ENCODE measurements at places on chromosomes 11 and 22. TPM values are rescaled to one million over a fixed set of nuclear protein-coding genes. Genes with fewer than 3 reads are reported as not detected.
A peak's percentile ranks its signal among the peaks of the same experiment; 100 is the strongest.

- H3K4me3 ChIP-seq: no peak overlapping the region
- no peaks in the 10 kb centered on the region for H3K36me3 ChIP-seq
- H3K27ac ChIP-seq: no peak overlapping the region
- H3K27me3 ChIP-seq: no peaks in the 10 kb centered on the region
- H3K4me1 ChIP-seq: no peaks in the 10 kb centered on the region
- DNase-seq: no peak
Observed at GRCh38 chr11:133149698-133150097, 382.6 kb downstream of the OPCML start.

- no peak overlapping the region for H3K4me3 ChIP-seq
- H3K27me3 ChIP-seq: no peaks in the 10 kb centered on the region
- H3K36me3 ChIP-seq: no peaks in the 10 kb centered on the region
- peak; percentile 92 for DNase-seq
- peaks cover 41% of the 10 kb centered on the region for H3K4me1 ChIP-seq
- peak overlapping the region; percentile 61 for H3K27ac ChIP-seq
Observed at GRCh38 chr11:86174101-86175046, 70.2 kb upstream of the EED start.

DNA sequence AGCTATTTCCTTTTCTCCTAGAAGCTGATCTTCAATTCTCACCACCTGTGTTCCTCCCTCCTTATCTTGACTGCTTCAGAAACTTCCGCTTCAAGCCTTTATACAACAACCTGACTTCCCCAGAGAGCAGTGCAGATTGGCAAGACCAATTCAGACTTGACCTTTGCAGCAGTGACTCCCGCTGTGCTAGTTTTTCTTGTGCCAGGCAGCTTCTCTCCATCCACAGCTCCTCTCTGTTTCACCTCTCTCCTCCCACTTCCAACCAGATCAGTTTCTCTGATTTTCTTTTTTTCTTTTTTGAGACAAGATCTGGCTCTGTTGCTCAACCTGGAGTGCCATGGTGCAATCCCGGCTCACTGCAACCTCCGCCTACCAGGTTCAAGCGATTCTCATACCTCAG is 74.3 kb downstream of the GRAMD1B start:
- no peak overlapping the region for H3K4me3 ChIP-seq
- H3K27ac ChIP-seq: no peak overlapping the region
- H3K4me1 ChIP-seq: no peaks in the 10 kb centered on the region
- H3K27me3 ChIP-seq: no peaks in the 10 kb centered on the region
- DNase-seq: no peak

DNA sequence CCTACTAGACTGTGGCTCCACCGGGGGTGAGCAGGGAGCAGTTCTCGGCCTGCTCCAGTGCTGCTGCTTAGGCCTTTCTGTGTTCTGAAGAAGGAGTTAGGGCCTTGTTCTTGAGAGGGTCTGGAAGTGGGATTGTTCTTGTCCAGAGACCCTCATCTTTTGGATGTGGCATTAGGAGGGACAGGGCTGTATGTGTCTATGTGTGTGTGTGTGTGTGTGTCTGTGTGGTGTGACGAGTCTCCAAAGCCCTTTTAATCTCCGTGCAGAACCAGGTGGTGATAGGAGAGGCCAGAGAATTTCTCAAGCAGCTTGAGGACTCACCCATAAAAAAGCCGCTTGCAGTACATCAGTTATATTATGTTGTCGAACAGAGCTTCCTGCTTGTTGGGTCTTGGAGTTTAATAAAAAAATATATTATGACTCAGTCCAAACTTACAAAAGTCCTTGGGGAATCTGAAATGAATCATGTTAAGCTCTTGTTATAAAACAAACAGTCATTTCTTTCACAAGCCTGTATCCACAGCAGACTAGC is 196.5 kb downstream of the TENM4 start:
- no peaks in the 10 kb centered on the region for H3K27me3 ChIP-seq
- H3K4me3 ChIP-seq: no peak overlapping the region
- peaks cover 11% of the 10 kb centered on the region for H3K4me1 ChIP-seq

GRCh38 chr11:57913715-57914704 is 109.7 kb upstream of the OR9Q1 start:
- no peak overlapping the region for H3K27ac ChIP-seq
- no peaks in the 10 kb centered on the region for H3K36me3 ChIP-seq
- no peaks in the 10 kb centered on the region for H3K27me3 ChIP-seq
- H3K4me3 ChIP-seq: no peak overlapping the region
- no peaks in the 10 kb centered on the region for H3K4me1 ChIP-seq

GRCh38 chr11:8177136-8177535 is 8.3 kb upstream of the RIC3 start:
- no peaks in the 10 kb centered on the region for H3K27me3 ChIP-seq
- no peaks in the 10 kb centered on the region for H3K36me3 ChIP-seq
- no peak overlapping the region for H3K4me3 ChIP-seq
- H3K27ac ChIP-seq: no peak overlapping the region

GRCh38 chr11:112238041-112238440 is 11.8 kb downstream of the PTS start:
- peaks cover 76% of the 10 kb centered on the region for H3K36me3 ChIP-seq
- no peak for DNase-seq
- H3K27me3 ChIP-seq: no peaks in the 10 kb centered on the region
- H3K27ac ChIP-seq: no peak overlapping the region
- H3K4me3 ChIP-seq: no peak overlapping the region

GRCh38 chr22:20606041-20606783 is 98.8 kb downstream of the MED15 start:
- H3K27ac ChIP-seq: no peak overlapping the region
- no peaks in the 10 kb centered on the region for H3K4me1 ChIP-seq
- H3K4me3 ChIP-seq: no peak overlapping the region
- no peaks in the 10 kb centered on the region for H3K27me3 ChIP-seq
- no peaks in the 10 kb centered on the region for H3K36me3 ChIP-seq

DNA sequence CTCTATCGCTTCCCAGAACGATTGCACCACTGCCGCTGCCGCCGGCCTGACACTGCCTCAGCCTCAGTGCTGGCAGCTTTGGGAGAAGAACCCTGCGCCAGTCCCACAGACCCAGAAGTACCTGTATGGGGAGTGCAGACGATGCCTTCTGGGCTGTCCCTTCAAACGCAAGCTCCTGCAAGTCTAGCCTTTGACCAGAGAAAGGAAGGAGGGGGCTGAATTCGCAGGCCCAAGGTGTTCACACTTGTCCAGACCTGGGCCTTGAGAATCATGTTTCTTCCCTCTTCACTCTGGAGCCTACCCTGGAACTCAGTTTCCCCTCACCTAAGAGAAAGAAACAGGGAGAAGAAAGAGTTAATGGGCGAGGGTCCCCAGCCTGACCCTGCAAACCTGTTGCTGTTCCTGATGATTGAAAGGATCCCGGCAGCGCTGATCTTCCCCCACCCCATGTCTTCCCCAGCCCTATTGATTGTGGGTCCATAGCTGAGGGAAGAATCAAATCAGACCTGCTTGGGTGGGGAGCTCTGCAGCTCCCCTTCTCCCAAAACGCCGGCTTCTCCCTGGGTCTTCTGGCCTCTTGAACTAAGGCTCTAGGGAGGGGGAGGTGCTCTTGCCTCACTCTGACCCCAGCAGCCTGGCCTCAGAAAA is 786 bp upstream of the MCAM start:
- peaks cover 25% of the 10 kb centered on the region for H3K36me3 ChIP-seq
- H3K4me3 ChIP-seq: peak overlapping the region; percentile 81
- no peak for DNase-seq
- H3K27ac ChIP-seq: peak overlapping the region; percentile 98
- H3K27me3 ChIP-seq: no peaks in the 10 kb centered on the region

GRCh38 chr22:38829485-38829884 is 14.3 kb downstream of the NPTXR start:
- no peaks in the 10 kb centered on the region for H3K27me3 ChIP-seq
- no peaks in the 10 kb centered on the region for H3K4me1 ChIP-seq
- H3K27ac ChIP-seq: no peak overlapping the region
- no peak overlapping the region for H3K4me3 ChIP-seq

GRCh38 chr22:28019360-28019759 is 100.3 kb upstream of the PITPNB start:
- no peak overlapping the region for H3K4me3 ChIP-seq
- H3K27ac ChIP-seq: no peak overlapping the region
- H3K36me3 ChIP-seq: peaks cover 2% of the 10 kb centered on the region

- H3K36me3 ChIP-seq: no peaks in the 10 kb centered on the region
- no peaks in the 10 kb centered on the region for H3K27me3 ChIP-seq
- no peak for DNase-seq
- H3K4me3 ChIP-seq: no peak overlapping the region
- H3K27ac ChIP-seq: no peak overlapping the region
- H3K4me1 ChIP-seq: no peaks in the 10 kb centered on the region
Observed at GRCh38 chr11:95732930-95733602, 56.5 kb downstream of the FAM76B start.

- peaks cover 22% of the 10 kb centered on the region for H3K4me1 ChIP-seq
- no peak overlapping the region for H3K27ac ChIP-seq
- no peaks in the 10 kb centered on the region for H3K27me3 ChIP-seq
- no peak for DNase-seq
- H3K36me3 ChIP-seq: no peaks in the 10 kb centered on the region
- no peak overlapping the region for H3K4me3 ChIP-seq
Observed at GRCh38 chr11:130514316-130514715, 65.9 kb downstream of the ADAMTS15 start.

DNA sequence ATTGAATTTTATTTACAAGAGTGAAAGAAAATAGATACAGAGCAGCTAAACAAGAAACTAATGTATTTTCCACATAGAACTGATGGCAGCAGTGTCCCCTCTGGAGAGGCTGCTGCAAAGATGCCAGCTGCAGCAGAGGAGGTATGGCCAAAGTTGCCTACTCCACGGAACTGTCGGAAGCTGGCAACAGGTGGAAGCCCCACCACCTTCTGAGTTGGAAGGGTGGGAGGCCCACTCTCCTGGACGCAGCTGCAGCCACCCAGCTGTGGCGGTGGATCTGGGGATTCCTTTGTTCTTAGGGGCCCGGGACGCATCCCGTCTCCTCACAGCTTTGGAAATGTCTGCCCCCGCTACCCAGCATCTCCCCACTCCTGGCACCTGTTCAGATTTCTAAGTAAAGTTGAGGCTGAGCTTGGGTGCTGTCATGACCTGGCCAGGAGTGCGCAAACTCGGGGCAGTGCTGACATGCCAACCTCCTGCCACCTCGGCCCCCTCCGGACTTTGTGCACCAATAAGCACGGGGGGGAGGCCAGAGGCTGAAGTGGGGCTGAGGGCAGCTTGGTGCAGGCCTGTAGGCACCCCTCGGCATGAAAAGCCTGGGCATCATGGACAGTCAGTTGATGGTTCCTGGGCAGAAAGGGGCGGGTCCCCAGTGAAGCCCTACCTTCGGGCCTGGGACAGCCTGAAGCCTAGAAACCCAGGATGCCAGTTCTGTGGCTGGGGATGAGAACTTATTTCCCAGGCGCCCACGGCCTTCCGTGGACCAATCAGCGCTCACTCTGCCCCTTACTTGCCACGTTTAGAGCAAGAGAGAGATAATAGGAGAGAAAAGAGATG is 1071.4 kb downstream of the JRKL start:
- no peak overlapping the region for H3K4me3 ChIP-seq
- DNase-seq: no peak
- H3K27ac ChIP-seq: no peak overlapping the region

DNA sequence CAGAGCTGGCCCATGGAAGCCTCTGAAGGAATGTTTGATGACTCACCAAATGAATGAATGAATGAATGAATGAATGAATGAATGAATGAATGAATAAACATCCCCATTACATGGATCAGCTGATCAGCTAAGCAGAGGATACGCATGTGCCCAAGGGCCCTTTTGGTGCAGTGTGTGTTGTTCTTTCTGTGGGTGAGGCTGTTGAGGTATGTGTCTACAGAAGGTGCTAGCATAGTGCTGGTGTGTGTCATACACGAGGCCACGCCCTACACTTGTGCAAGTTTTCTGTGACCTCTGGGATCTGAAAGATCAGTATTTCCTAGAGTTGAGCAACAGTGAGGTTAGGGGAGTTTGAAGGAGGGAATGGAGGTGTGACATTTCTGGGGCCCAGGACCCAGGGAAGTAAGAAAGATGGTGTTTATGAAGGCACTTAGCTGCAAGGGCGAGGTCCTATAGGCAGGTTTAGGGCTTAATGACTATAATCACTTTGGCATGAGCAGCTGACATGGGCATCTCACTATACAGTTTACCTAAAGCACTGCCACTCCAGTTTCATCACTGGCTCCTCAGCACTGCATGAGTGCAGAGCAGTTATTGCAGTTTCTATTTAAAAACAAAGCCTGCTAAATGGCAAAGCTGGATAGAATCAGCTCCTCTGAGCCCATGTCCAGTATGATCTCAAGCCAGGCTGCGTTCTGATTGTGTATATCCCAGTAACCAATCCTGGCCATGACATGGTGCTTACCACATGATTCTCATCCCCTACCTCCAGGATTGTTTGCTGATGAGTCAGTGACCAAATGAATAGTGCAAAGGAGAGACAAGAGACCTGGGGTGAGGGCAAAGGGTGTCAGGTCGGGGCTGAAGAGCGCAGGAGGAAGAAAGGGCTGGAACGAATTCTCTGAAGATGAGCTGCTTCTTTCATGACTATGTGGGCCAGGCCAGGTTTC is 36.4 kb upstream of the E2F8 start:
- no peaks in the 10 kb centered on the region for H3K27me3 ChIP-seq
- H3K36me3 ChIP-seq: no peaks in the 10 kb centered on the region
- no peak overlapping the region for H3K27ac ChIP-seq

DNA sequence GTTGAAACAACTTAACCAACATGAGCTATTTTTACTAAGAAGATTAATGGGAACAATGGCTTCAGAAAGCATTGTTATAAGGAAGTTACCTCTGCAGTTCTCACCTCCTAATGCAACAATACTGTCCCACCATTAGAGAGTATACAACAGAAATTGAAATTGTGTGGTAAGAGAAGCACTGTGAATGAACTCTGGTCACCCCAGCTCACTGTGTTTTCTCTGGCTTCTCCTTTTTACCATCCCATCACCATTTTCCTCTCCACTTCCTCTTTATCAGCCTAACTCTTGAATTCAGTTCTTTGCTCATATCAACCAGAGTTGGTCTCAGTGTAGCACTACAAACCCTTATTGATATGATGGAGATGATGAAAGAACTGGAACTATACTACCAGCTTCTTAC is 138.0 kb upstream of the POU2AF2 start:
- H3K27me3 ChIP-seq: no peaks in the 10 kb centered on the region
- H3K4me3 ChIP-seq: no peak overlapping the region
- H3K36me3 ChIP-seq: no peaks in the 10 kb centered on the region
- H3K27ac ChIP-seq: no peak overlapping the region

DNA sequence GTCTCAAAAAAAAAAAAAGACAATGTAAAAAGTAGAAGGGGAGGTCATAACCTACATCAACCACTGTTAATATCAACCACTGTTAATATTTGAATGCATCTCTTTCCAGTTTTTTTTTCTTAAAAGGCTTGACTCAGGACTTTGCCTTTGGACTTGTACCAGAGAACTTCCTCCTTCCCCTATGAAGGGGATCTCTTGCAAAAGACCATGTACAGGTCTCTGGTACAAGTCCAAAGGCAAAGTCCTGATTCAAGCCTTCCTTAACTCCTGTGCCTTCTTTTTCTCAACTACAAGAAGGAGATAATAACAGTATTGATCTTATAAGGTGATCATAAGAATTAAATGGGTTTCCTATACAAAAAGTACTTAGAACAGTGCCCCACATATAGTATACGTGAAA is 563.5 kb downstream of the BUD13 start:
- peaks cover 13% of the 10 kb centered on the region for H3K27me3 ChIP-seq
- H3K36me3 ChIP-seq: no peaks in the 10 kb centered on the region
- DNase-seq: no peak
- no peaks in the 10 kb centered on the region for H3K4me1 ChIP-seq
- no peak overlapping the region for H3K4me3 ChIP-seq
- H3K27ac ChIP-seq: no peak overlapping the region

The DGCR6 gene
- 1.9 TPM for total RNA-seq

The LGR4 gene
- total RNA-seq: 26.8 TPM

The KDM4E gene
- total RNA-seq: not detected

The SLC5A1 gene
- total RNA-seq: not detected

The TMEM86A gene
- 3.6 TPM for total RNA-seq

The CARD18 gene
- not detected for total RNA-seq

The GGTLC2 gene
- not detected for total RNA-seq

The TBX1 gene
- 2.5 TPM for total RNA-seq

The MS4A6A gene
- 53.4 TPM for total RNA-seq

The CPT1A gene
- total RNA-seq: 36.1 TPM

The CLTCL1 gene
- 4.8 TPM for total RNA-seq

The PYGM gene
- total RNA-seq: 19.8 TPM
